ENCODE measurements at places on chromosomes 3 and 15.

DNA sequence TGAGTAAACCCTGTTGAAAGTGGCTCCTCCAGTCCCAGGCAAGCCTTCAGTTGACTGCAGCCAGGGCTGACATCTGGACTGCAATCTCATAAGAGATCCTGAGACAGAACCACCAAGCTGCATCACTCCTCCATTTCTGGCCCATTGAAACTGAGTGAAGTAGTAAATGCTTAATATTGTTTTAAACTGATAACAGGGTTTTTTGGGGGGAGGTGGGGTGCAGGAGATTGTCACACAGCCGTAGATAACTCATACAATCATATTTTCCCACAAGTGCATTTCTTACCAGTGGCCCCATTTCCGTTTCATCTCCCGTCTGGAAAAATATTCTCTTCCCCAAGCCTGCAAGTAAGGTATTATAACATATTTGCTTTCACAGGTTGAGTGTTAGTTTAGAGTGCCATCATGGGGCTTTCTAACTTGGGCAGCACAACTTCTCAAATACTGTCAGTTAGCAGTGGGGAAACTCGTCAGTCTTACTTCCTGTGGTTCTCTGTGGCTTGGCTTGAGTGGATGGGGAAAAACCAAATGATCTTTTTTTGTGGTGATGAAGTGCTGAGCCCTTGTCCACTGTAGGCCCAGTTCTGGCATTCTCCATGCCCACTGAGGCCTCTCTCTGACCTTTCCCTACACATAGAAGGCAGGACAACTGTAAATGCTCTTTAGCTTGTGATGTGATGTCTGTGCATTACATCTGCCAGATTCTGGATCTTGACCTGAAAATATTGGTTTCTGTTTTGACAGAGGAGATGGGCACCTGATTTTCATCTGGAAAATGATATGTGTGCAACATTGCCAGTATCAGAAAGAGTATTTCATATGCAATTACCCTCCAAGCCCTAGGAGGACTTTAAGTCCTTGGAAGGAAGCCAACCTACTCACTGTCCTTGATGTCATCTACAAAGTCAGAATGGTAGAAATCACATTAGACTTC, 90.1 kb upstream of the BHLHE40 start:
- DNase-seq, result no peak

DNA sequence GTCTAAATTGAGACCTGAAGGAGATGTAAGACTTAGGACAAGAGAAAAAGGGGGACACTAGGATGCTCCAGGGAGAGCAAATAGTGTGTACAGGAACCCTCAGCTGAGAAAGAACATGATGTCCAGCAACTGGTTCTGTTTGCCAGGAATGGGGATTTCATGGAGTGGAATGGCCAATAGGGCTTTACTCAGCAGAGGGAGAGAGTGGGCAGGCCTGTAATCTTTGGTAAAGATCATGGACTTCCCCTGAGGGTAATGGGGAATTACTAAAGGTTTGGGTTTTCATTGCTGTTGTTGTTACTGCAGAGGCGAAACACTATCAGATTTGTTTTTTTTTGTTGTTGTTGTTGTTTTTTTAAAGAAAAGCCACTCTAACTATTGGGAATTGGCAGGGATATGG, 99.0 kb downstream of the SCN11A start:
- DNase-seq, result no peak

GRCh38 chr3:10119376-10119775, 3.9 kb downstream of the BRK1 start:
- no peak for DNase-seq

DNA sequence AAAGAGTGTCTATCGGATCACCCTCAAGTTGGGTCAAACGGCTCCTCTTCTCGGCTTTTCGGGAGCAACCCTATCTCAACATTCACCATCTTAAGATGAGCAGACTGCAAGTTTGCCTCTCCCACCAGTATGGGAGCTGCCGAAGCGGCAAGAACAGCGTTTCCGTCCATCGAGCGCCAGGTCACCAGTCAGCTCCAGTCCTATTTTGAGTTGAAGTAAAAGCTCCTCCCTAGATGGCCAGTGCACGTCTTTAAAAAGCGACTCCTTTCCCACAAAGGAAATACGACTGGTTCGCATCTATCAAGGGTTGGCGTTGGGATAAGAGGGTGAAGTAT, 369 bp upstream of the U2SURP start:
- DNase-seq, result no peak

GRCh38 chr3:160287666-160288065, 62.4 kb downstream of the C3orf80 start:
- DNase-seq, result no peak

GRCh38 chr15:48556159-48556897, 89.2 kb downstream of the FBN1 start:
- no peak for DNase-seq

GRCh38 chr3:111714305-111714704, 119.2 kb upstream of the ZBED2 start:
- DNase-seq, result no peak

GRCh38 chr3:126753191-126754160, 49.4 kb downstream of the CHCHD6 start:
- no peak for DNase-seq

GRCh38 chr3:116994351-116994879, 284.8 kb downstream of the TUSC7 start:
- DNase-seq, result no peak

DNA sequence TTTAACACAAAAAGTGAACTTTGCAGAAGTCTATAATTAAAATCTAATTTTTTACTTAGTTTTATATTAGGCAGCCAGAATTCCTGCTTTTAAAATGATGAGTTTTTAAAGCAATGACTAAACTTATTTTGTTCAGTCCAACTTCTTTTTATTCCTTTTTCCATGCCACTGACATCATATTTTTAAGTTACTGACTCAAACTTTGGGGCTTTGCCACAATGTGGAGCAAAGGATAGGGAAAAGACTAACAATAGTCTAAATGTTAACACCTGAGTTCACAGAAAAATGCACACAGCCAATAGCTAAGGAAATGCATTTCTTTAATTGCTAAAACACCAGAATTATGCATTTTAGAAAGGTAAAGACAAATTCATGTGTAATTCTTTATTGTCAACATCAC, 647.6 kb upstream of the DPPA4 start:
- DNase-seq, result no peak

DNA sequence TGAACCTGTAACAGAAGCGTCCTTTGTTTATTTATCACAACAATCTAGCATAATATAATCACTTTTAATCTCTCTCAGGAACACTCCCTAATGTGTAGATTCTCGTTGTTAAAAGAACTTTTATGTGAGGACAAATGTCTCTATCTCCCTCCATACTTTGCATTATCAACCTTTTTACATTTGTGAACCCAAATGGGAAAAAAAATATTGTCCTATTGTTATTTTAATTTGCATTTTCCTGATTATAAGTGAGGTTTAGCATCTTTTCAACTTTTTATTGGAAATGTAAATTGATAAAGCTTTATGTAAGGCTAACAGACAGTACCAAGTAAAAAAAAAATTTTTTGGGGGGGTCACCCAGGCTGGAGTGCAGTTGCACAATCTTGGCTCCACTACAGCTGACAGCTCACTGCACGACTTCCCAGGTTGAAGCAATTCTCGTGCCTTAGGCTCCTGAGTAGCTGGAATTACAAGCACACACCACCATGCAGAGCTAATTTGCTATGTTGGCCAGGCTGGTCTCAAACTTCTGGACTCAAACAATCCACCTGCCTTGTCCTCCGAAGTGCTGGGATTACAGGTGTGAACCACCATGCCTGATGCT, 33.0 kb upstream of the DENND4A start:
- DNase-seq, result no peak

- DNase-seq, result no peak
Measured at GRCh38 chr3:128275316-128276145, 122.2 kb downstream of the EEFSEC start.

- peak; percentile 32 for DNase-seq
Measured at GRCh38 chr15:61835496-61836106, 224.6 kb downstream of the VPS13C start.

DNA sequence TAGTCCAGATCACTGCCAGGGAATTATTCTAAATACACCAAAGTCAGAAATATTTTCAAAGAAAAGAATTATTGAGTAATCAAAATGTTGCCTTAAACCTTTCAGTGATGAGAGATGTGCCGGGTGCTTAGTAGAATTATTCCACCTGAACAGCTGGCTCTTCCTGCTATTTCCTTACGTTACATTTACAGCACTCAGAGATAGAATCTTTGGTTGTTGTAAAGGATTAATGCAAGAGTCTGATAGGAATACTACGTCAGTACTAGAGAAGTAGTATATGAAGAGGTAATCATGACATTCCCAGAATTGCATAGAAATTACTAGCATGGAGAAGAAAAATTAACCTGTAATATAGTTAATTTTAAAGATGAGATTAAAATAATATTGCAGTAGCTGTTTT, 50.9 kb upstream of the ZDHHC23 start:
- DNase-seq, result no peak

DNA sequence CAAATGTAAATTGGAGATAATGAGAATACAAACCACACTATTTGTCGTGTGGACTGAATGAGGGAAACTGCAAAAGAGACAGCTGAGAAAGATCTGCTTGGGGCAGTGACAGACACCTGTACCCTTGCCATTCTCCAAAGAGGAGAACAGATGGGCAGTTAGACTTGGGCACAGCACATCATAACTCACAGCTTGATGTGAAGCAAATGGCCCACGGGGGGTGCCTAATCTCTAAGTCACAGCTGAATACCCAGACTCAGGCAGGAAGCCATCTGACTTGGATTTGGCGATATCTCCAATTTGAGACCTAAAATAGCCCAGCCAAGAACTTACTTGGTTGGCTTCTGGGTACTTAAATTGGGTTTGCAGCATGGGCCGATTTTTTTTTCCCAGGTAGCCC, 10.0 kb upstream of the SLC6A11 start:
- DNase-seq, result no peak

- no peak for DNase-seq
Measured at GRCh38 chr15:64443016-64443415, 17.4 kb upstream of the ZNF609 start.

DNA sequence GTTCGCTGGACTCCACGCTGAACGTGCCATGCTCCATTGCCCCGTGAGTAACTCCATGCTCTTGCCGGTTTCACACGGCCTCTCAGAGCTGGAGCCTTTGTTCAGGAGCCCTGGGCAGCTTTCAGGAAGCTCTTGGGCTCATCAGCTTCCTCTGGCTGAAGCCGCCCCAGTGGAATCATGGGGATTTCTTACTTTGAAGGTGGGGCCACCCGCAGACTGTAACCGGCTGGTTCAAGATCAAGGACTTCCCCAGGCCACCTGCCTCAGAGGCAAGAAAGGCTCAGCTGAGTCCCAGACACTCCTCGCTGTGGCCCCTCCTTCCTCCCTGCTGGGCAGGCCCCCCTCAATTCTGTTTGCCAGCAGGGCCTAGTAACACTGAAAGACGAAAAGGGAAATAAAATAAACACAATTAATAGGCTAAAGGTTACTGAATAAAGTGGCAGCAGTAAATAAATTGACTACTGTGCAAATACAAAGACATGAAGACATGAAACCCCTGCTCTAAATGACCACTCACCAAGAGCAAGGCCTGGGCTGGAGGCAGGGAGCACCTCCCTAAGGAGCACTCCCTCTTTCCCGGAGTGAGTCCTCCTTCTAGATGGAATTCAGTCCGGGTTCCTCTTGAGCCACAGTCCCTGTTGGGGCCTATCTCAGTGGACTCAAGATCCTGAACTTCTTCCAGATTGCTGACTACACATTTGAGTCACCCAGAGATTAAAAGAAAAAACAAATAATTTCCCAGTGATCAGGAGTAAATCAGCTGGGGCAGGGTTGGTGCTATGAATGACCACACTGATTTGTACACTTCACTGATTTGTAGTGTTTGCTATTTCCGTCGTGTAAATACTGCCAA, 51.0 kb downstream of the ZDHHC19 start:
- DNase-seq, result no peak

GRCh38 chr3:94607778-94608177, 544.9 kb downstream of the NSUN3 start:
- no peak for DNase-seq

GRCh38 chr15:96381463-96381862, 51.0 kb downstream of the NR2F2 start:
- DNase-seq, result no peak

DNA sequence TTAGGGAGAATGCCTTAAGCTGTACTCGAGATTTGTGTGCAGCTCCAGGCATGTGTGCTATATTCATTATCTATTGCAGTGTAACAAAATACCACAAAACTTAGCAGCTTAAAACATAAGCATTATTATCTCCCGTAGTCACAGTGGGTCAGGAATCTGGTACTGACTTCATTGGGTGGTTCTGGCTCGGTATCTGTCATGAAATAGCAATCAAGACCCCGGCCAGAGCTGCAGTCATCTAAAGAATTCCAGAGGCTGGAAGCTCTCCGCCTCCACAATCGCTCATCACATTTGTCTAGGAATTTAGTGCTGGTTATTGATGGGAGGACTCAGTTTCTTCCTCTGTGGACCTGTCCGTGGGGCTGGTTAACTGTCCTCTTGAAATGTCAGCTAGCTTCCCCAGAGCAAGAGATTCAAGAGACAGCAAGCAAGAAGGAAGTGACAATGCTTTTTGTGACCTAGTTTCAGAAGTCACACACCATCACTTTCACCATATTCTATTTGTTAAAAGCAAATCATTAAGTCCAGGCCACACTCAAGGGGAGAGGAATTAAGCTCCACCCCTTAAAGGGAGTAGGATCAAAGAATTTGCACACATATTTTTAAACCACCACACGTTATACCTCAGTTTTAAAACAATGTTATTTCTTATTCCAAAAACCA, 76.1 kb downstream of the TOP2B start:
- DNase-seq, result no peak

GRCh38 chr3:9013782-9014563, 50.7 kb upstream of the RAD18 start:
- no peak for DNase-seq

GRCh38 chr15:58243070-58243469, 104.9 kb downstream of the AQP9 start:
- no peak for DNase-seq

DNA sequence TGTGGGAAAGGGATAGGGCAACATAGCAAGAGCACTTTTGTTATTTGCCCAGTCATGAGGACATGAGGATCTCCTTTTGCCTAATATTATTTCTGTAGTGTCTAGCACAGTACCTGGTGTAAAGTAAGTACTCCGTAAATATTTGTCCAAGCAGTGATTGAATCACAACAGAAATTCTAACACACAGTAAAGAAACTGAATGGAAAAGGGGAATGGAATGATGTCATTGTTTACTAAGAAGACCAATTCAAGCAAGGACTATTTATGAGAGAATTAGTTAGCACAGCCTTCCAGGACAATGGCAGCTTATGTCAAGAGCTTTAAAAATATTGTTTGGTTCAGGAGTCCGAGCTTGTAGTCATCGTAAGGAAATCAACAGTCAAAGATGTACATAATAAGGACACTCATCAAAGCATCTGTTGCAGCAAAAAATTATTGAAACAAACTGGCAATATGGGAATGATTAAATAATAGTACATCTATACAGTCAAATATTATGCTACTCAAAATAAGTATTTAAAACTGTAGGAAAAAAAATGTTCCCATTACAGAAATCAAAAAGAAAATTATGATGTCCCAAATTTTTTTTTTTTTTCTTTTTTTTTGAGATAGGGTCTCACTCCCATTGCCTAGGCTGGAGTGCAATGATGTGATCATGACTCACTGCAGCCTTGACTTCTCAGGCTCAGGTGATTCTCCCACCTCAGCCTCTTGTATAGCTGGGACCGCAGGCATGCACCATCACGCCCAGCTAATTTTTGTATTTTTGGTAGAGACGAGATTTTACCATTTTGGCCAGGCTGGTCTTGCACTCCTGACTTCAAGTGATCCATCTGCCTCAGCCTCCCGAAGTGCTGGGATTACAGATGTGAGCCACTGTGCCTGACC, 17.9 kb downstream of the CAPN7 start:
- DNase-seq, result no peak

- DNase-seq, result no peak
Measured at GRCh38 chr3:124669470-124669869, 60.8 kb upstream of the UMPS start.

Data from stimulated activated CD4-positive, alpha-beta T cell treated with anti-CD3 and anti-CD28 coated beads, Interleukin-1b, Interleukin-23, amount 100 ng/mL, for 1 hour (primary cell).